HS-27A (cell line): ENCODE measurements at places on chromosomes 12 and 14.
A peak's percentile ranks its signal among the peaks of the same experiment; 100 is the strongest.

DNA sequence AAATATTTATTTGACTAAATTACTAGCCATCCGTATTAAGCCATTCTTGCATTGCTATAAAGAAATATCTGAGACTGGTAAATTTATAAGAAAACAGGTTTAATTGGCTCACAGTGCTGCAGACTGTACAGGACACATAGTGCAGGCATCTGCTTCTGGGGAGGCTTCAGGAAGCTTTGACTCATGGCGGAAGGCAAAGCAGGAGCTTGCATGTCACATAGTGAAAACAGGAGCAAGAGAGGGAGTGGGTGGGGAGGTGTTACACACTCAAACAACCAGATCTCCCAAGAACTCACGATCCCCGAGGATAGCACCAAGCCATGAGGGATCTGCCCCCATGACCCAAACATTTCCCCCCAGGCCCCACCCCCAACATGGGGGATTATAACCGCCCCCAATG is 26.7 kb upstream of the RAB21 start:
- DNase-seq = no peak

DNA sequence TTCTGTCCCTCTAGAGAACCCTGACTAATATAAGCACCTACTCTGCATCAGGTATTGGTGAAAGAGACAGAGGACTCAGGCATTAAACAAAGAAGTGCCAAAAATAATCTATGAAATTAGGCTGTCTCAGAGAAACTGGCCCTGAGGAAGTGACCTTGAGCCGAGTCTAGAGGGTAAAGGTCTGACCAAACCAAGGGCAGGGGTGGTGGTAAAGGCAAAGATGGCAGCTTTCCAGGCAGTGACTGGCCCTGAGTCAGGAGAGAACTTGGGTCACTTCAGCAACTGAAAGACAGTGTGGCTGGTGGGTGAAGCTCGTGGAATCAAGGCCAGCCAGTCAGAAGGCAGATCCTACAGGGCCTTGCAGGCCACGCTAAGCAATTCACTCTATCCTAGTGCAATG is 30.6 kb downstream of the CDKL1 start:
- DNase-seq = no peak

DNA sequence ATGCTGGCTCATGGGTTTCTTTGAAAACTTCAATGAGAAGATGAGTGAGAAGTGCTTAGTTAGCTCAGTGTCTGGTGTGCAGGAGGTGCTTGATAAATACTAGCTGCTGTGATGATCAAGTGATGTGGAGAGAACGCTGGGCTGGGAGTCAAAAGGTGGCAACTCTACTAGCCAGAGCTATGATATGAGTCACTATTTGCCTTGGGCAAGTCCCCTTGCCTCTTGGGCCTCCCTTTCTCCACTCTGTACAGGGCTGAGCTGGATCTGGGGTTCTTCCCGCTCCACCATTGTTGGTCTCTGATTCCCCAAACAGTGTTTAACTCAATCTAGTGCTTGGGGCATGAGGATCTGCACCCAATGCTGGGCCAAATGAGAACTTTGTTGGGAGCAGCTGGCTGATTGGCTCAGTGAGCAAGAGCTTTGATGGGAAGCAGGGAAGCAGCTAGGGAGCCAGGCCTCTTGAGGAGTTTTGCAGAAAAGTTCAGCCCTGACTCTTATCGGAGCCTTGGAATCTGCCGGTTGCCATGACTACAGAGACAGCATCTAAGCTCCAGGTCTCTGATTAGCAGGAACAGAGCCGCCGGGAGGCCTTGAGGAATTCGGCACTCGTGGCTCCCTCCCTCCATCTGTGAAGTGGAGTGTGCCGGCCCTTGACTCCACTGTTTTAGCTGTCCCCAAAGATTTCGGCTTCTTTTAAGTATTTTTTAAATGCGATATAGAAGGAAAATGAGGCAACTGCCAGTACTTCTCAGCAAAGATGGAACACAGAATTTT is 82.1 kb upstream of the HSPB8 start:
- DNase-seq = no peak

GRCh38 chr14:98170575-98170974 is 1101.4 kb downstream of the BCL11B start:
- no peak for DNase-seq

DNA sequence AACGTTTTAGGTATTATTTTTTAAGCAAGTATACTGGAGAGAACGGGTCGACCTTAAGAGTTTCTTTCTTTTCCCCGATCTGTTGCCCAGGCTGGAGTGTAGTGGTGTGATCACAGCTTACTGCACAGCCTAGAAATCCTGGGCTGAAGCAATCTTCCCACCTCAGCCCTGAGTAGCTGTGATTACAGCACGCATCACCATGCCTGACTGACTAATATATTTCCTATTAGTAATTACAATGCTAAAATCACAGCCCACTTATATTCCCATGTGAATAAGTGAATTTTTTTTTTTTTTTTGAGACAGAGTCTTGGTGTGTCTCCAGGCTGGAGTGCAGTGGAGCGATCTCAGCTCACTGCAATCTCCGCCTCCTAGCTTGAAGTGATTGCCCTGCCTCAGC is 50.4 kb downstream of the DICER1 start:
- DNase-seq = no peak

DNA sequence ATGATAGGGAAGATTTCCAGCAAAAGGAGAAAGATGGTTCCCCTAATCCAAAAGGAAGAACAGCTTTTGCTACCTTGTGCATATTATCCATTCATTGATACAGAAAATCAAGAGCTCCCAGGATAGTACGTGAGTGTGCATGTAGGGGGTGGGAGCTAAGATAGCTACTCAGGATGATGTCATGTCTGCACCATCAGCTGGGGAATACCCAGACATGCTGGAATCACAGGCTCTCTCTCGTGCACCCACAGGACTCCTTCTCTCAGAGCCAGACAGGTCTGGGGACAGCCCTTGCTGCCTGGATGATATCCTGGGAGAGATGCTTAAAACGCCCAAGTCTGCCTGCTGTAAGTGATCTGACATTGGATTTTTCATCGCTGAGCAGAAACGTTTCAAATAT is 38.9 kb downstream of the FOXN3 start:
- DNase-seq = no peak

DNA sequence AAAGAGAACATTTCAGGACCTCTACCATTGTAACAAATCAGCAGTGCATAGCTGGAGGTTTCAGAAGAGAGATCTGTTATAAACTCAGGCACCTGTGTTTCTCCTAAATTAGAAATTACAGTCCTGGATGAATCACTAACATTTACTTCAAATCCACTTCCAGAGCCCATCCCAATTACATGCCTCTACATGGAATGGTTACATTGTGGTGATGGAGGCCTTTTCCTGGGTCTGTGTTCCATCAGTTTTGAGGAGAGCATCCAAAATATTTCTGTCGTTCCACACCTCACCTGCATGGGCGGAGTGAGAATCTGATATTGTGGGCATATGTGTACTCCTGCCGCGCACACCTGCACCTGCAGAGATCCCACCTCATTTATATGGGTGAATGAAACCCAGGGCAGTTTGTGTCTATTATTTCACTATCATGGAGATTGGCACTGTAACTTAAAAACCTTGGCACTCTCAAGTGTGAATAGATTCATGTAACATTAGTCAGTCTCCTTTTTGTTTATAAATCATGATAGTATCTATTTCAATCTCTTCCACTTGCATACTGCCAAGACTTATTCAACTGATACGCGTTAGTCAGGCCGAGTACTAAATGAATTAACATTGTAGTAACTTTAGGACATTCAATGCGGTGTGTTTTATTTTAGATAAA is 215.1 kb upstream of the FAR2 start:
- DNase-seq = peak; percentile 63

GRCh38 chr12:118456741-118457140 is 80.4 kb downstream of the SUDS3 start:
- no peak for DNase-seq

DNA sequence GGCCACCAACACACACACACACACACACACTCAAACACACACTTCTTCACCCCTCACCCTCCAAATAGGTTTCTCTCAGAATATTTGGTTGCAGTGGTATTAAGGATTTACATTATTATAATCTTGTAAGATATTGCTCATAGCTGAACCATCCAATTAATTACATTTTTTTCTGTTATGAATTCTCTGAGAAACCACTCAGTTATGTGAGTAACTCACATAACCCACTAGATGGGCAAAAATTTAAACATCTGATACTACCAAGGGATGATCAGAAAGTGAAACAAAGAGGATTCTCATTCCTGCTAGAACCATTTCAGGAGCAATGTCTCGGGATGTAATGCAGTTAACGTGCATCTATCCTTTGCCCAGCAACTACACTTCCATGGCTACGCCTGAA is 31.6 kb downstream of the TMTC1 start:
- no peak for DNase-seq

GRCh38 chr14:74609721-74610120 is 2.3 kb downstream of the LTBP2 start:
- DNase-seq = no peak

- DNase-seq = peak; percentile 97
Measured at GRCh38 chr12:27179400-27180214, 64.5 kb upstream of the STK38L start.

DNA sequence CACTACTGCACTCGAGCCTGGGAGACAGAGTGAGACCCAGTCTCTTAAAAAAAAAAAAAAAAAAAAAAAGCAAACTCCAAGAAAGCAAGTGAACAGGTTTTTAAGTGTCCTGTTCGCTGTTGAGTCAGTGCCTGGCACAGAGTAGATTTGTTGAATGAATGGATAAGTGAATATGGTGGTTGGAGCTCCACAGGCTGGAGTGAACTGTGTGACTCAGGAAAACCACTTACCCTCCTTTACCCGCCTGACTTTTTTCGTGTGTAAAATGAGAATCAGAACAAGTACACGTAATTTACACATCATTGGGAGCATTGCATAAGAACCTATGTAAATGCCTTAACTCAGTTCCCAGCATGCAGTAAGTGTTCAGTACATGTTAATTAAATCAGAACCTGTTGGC is 24.0 kb upstream of the ESRRB start:
- no peak for DNase-seq

- no peak for DNase-seq
Measured at GRCh38 chr12:59020073-59020946, 100.0 kb upstream of the LRIG3 start.

GRCh38 chr12:107134558-107134957 is 41.2 kb upstream of the CRY1 start:
- DNase-seq = no peak

DNA sequence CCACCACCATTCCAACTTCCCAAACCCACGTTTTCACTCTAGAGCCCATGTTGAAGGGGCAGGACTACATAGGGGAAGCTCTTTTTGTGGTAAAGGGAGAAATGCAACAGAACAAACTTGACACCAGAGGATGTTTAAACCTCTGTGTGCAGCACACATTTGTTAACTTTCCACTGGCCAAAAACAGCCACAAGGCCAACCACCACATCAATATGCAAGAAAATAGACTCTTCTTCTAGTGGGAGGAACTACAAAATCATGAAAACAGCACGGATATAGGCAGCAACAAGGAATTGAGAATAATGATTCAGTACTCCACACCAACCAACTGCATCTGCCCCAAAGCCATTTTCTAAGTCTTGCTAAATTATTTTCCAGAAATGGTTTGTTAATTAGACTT is 66.3 kb upstream of the CEP83 start:
- DNase-seq = no peak

DNA sequence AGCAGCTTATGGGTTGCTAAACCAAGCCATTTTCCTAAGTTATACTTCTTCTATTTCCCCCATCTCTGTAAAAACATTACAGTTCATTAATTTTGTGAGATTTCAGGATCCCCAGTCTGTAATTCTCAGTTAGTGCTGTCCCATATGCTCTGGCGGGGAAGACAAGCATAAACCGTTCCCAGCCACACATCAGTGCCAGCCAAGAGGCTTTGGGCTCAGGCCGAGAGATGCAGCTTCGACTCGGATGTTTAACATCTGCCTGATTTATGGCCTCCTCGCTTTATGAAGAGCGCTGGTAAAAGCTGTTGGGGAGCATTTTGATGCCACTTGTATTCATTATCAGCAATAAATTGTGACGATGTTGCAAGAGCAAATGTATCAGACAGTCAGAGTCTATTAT is 349.1 kb upstream of the CCDC196 start:
- DNase-seq = no peak

GRCh38 chr12:55675666-55676065 is 32.0 kb downstream of the ITGA7 start:
- no peak for DNase-seq

GRCh38 chr12:124419292-124420040 is 124.6 kb downstream of the RFLNA start:
- DNase-seq = no peak

- no peak for DNase-seq
Measured at GRCh38 chr12:120658286-120659150, 18.1 kb downstream of the CABP1 start.

DNA sequence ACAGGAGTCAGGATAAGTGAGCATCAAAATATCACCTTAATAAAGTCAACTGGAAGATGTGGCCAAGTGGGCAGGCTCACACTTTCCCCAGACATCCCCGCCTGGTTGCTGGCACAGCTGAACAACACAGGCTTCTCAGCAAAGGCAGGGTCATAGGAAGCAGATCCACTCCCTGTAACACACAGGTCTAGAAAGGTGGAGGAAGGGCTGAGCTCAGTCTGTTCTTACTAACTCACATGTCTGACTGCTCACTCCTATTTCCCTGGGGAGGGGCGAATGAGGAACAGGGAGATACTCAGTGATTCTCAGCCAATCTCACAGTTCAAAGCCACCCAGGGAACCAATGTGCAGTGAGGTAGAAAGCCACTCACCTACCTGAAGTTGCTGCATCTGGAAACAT is 45.0 kb upstream of the AMN1 start:
- no peak for DNase-seq

DNA sequence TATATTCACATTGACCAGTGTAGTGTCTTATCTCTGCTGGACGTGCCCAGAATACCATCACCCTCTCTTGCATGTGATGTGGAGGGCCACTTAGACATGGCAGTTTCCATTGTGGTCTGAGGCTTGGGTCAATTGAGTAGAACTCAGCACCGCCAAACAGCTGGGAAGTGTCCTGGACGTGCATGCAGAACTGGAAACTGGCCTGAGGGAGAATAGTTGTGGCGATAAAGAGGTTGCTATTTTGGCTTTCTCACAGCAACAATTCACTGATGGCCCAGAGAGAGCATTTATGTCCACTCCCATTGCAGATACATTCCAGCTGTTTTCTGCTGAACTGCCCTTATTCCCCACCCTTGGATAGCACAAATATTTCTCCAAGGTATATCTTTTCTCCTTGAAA is 210.1 kb upstream of the DAAM1 start:
- DNase-seq = no peak

DNA sequence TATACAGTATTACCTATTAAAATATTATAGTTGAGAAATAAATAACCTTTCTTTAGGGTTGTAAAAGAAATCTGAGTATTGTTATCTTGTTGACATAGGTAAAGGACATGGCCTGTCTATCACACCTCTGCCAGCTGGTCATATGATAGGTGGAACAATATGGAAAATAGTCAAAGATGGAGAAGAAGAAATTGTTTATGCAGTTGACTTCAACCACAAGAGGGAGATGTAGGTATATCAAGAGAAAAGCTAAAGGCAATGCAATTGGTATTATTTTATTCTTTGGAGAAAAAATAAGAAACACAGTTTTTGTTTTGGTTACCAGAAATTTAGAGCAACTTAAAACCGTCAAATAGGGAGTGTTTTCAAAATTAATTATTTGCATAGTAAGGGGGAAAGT is 13.5 kb downstream of the CPSF2 start:
- no peak for DNase-seq

GRCh38 chr12:123270214-123271000 is 1.2 kb downstream of the CDK2AP1 start:
- no peak for DNase-seq
